HFF-Myc (cell line): ENCODE measurements at places on chromosomes 12 and 14.

DNA sequence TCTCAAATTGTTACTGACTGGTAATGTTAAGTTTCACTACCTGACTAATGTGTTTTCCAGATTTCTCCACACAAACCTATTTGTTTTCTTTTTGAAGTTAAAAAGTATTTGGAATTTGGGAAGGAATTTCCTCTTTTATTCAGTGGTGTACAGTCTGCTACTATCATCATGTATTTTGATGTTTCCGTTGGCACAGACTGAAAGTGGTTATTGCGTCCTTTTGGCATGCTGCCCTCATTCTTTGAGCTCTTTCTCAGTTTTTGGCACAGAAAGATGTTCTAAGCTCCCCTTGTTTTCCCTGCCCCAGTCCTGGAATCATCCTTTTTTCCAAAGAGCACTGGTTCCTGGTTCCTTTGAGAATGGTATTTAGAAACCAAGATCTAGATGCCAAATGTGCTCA is 31.4 kb upstream of the RTRAF start:
- no peak for DNase-seq

- no peak for DNase-seq
Observed at GRCh38 chr12:22628228-22628627, 3.3 kb downstream of the ETNK1 start.

DNA sequence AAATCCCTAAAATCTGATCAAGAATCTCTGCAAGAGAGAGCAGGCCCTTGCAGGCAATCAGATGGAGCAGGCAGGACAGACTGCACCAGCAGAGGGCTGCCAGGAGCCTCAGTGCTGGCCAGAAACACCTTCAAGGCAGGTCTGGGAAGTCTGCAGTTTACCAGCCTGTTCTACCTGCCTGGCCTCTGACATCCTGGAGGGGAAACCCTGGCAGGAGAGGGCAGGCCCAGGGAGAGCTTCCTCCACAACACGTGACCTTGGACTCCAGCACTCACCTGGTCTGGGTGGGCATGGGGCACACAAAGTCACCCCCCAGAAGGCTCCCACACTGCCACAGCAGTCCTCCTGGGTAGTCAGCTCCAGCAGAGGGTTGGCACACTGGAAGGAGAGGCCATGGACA is 56.0 kb downstream of the ISCA2 start:
- no peak for DNase-seq

GRCh38 chr12:92537290-92537960 is 165.4 kb upstream of the PLEKHG7 start:
- no peak for DNase-seq

- no peak for DNase-seq
Observed at GRCh38 chr12:9326085-9326484, 117.9 kb upstream of the PZP start.

DNA sequence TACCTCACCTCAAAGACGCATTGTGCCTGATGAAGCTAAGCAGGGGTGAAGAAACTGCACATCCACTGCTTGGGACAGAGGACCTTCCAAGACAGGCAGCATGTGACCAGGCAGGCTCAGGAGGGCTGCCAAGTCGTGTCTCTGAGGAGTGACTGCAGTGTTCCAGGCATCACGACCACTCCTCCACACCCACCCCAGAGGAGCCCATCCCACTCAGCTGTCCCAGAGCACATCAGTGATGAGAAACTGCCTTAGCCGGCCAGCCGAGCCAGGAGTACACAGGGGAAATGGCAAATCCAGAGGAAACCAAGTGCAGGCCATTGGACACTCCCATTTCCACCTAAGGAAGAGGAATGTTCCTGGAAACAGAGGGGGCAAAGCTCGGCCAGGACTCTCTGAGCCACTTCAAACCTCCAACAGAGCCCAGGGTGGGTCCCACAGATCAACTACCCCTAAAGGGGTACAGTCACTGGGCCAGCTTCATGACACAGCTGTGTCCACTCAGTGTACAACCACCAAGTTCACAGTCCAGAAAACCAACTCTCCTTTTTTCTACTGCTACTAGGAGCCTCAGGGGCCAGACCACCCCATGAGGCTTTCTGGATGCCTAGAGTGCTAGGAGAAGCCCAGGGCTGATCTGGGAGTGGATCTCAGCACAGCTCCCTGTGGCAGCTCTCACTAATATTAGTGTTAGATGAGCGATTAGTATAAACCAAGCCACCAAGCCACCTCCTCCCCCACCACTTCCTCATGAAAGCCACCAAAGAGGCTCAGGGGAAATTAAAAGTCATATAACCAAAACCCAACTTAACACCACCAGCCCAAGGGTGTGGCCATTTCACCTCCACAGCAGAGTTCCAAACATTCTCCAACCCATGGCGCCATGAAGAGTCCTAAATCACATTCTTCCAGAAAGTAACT is 15.4 kb downstream of the PXN start:
- DNase-seq: no peak

- no peak for DNase-seq
Observed at GRCh38 chr12:101859664-101860607, 17.4 kb upstream of the DRAM1 start.

GRCh38 chr12:6288235-6288634 is 22.2 kb upstream of the PLEKHG6 start:
- DNase-seq: no peak
